ENCODE measurements at places on chromosomes 2 and 18.

DNA sequence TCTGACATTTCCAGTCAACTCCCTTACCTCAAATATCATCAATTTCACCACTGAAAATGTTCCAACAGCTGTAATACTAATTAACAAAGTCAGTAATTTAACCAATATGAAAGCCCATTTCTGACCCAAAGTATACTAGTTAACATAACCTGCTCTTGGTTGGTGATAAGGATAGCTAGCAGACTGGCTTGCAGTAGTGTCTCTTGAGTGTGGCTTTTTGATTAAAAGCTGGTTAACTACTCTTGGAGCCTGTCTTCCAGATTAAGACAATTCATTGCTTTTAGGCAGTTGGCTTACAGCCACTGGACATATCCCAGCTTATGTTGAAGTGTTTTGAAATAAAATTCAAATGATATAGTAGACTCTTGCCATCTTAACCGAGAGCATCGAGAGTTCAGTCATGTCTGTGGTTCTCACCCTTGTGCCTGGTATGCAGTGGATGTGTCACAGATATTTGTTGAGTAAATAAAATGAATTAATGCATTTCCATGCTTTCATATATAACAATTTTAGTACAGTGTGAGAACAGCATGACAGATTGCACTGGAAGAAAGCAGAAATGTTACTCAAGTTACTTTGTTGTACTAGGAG, 158.1 kb downstream of the TANC1 start:
- DNase-seq, result no peak

DNA sequence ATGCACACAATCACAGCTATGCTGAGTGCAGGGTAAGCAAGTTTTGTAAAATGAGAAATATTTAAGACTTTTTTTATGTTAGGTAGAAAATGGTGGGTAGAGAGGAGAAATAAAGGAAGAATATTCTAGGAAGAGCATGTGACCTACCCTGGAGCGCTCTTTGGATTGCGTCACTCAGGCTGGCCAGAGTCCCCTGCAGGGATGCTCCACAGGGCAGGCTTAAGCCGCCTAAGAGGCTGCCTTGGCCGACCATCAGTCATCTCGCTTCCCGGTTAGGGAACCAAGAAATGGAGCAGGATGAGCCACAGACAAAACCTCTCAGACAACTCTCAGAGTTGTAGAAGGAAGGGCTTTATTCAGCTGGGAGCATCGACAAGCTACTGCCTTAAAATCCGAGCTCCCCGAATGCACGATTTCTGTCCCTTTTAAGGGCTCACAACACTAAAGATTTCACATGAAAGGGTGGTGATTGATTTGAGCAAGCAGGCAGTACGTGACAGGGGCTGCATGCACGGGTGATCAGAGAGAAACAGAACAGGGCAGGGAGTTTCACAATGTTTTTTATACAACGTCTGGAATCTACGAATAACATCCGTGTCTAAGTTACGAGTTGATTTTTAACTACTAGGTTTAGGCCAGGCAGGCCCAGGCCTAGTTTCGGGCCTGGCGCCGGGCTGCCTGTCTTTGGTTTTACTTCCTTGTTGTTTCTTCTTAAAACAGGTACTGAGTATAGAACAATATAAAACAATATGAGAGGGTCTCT, 1072.0 kb downstream of the CBLN2 start:
- DNase-seq, result no peak

DNA sequence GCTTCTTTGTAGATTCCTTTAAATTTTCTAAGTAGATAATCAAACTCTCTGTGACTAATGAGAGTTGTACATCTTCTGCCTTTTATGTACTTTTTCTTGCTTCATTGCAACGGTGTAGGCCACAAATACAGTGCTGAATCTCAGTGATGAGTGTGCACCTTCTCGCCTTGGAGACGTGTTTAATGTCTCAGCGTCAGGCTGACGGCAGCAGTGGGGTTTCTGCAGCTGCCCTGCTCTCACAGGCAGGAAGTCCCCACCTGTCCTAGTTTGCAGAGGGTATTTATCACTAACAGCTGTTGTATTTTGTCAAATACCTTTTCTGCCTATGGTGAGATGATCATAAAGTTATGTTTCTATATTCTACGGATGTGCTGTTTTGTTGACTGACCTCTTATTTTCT, 13.3 kb downstream of the AGXT start:
- no peak for DNase-seq

DNA sequence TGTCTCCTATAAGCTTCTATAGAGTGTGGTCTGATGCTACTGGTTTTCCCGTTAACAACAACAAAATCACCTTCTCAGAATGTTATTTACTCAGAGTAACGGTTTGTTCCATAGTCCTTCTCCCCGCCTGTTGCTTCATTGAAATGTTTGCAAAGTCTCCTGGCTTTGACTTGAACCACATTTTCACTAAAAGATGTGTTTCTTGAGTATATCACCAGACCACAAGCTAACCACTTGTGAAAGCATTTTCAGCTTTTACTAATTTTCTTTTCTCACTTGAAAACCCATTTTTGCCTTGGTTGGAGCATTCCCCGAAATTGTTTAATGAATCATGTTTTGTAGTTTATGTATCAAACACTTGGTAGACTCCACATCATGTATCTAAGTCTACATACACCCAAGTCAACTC, 121.2 kb downstream of the DPP4 start:
- DNase-seq, result no peak

DNA sequence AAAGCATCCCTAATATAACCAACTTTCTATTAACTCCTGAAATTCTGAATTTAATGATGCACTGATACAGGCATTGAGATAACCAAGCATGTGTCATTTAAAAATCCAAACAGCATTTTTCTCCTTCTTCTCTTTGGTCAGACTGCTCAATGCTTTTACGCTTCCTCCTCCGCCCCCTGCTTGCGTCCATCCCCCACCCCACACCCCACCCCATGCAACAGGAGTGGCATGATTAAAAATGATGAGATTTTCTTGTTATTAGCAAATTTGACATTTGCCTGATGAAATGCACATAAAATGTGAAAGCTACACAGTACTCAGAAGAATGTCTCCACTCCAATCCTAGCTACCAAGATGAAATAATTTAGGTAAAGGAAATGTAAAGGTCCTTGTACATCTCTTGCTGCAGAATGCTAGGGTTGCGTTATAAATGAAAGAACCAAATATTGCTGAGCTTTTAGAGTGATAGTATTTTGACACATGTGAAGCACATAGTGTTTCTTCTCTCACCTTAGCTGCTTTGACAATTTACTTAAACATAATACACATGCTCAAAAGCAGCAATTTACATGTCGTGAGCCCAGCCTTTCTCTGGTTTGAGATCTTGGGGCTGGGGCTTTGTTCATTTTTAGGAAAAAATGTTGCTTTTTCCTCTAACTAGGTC, 263.8 kb downstream of the MEIS1 start:
- no peak for DNase-seq

DNA sequence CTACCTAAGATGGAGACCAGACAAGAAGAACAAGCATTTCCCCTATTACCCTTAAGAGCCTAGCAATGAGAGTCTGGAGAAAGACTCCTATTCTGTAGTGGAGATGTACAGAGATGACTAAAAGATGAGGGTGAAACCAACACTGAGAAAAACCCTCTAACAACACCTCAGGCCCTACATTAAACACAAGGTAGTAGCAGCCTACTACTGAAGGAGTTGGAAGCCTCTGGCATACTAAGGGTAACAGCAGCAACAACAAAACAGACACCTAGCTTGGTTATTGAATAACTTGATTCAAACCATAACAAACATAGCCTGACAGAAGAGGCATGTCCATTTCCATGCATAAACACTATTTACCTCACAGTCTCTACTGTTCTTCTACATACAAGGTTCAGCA, 60.5 kb downstream of the UGP2 start:
- no peak for DNase-seq

DNA sequence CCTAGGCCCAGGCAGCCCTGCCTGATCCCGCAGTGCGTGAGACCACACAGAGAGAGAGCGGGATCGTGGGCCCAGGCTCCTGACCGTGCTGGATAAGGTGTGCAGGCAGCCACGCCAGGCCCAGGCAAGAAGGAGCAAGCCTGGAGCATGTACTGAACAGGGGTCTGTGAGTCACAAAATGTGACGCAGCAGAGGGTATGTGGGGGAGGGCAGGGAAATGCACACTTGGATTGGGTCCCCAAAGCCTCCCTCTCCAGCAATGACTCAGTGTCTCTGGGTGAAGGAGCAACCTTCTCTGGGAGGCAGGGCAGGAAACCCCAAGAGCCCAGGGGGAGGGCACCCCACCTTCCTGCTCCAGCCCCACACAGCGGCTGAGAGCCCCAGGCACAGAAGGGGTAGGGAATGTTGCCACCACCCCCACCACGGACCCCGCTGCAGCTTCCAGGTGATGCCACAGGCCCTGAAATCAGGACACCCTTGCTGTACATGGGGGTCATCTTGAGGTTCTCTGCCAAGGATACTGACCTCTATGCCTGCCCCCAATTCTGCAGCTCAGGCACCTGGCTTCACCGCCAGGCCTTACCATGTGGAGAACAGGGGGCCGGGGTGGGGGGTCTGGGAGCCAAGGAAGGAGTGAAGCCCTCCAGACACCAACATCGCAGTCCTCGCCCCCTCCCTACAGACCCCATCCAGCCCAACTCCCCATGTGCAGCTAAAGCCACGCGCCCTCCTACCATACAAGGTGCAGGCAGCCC, 1.3 kb upstream of the GPC1 start:
- no peak for DNase-seq
